ENCODE measurements at places on chromosomes 16 and 17.

DNA sequence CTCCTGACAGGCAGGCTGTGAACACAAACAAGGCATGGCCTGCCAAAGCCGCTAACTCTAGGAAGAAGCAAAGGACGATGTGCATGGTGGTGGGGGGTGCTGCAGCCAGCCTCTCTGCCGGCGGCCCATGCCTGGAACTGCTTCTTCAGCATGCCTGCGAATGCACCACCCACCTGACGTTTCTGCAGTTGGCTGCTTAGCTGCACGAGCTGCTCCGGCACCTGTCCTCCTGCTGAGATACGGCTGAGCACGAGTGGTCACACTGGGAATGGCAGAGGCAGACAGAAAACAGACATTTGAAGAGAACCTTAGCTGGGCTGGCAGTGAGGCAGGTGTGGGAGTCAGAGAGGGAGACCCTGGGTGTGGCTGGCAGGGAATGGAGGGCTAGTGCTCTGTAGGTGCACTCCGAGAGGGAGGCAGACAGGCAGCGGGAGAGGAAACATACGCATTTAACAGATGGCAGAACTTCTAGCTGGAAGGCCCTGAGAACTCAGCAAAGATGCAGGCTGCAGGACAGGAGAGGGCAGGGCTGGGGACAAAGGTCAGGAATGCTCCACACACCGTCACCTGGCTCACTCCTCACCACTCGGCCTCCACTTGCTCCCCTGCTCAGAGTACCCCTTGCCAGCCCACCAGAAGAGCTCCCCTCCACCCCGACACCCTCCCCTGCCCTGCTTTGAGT is 5.2 kb downstream of the FLCN start:
- no peak for DNase-seq

DNA sequence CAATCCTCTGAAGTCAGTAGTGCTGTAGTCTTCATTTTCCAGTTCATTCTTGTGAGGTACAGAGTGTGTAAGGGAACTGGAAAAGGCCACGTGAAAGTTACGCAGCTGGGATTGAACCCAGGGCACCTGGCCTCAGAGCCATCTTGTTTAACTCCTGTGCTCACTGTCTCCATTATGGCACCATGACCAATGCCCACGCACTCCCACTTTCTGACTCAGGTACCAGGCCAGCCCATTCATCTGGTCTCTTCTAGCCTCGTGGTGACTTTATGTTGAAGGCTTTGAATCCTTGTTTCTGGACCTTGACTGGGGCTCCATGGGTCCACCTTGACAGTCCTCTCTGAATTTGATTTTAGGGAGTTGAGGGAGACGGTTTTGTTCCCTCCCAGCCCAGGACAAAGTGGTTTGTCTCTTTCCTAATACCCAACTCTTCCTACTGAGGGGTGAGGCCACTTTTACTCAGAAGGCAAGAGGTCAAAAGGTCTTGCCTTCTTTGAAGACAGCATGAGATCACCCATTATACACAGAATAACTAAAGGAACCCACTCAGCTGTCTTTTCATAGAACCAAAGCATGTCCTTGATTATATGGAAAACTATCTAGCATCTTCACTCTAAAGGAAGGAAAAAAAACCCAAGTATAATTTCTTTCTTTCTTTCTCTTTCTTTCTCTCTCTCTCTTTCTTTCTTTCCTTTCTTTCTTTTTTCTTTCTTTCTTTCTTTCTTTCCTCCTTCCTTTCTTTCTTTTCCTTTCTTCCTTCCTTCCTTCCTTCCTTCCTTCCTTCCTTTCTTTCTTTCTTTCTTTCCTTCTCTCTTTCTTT is 50.0 kb downstream of the OTOA start:
- DNase-seq, result no peak

GRCh38 chr17:14304222-14304772 is 3.4 kb downstream of the HS3ST3B1 start:
- DNase-seq, result no peak

- DNase-seq, result no peak
Observed at GRCh38 chr16:12245921-12246720, 269.6 kb downstream of the SNX29 start.

DNA sequence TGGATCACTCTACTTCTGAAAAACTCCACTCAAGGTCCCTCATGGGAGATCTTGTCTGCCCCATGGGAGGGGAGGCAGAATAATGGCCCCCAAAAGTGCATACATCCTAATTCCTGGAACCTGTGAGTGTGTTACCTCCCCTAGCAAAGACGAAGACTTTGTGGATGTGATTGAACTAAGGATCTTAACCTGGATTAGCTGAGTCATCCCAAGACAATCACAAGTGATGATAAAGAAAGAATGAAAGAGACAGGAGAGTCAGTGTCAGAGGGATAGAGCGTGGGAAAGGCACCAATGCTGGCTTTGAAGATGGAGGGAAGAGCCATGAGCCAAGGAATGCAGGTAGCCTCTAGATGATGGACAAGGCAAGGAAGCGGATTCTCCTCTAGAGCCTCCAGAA is 374.7 kb upstream of the DYNLRB2 start:
- DNase-seq, result no peak

GRCh38 chr16:6105115-6105514 is 1007.5 kb upstream of the EEF2KMT start:
- no peak for DNase-seq

GRCh38 chr16:89690392-89690901 is 4.0 kb downstream of the CDK10 start:
- DNase-seq, result no peak

GRCh38 chr16:12043953-12044352 is 67.4 kb downstream of the SNX29 start:
- DNase-seq, result no peak

DNA sequence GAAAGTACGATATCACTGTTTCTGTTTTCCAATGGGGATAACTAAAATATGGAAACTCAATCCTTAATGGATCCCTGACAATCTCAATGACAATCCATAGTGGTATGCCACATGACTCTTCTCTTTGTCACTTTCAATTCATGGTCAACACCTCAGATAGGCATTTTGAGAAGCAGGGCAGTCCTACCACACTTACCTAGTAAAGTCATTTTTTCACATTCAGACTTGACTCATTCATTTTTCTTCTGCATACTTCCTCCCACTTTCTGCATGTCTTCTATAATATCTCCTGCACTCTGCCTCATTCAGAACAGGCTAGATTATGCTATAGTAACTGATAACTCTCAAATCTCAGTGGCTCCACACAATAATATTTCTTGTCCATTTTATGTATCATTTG is 117.5 kb downstream of the FTO start:
- no peak for DNase-seq

- DNase-seq, result peak; percentile 4
Observed at GRCh38 chr16:84884596-84885341, 65.0 kb downstream of the CRISPLD2 start.

GRCh38 chr17:63694950-63695773 is 4.8 kb downstream of the LIMD2 start:
- no peak for DNase-seq

DNA sequence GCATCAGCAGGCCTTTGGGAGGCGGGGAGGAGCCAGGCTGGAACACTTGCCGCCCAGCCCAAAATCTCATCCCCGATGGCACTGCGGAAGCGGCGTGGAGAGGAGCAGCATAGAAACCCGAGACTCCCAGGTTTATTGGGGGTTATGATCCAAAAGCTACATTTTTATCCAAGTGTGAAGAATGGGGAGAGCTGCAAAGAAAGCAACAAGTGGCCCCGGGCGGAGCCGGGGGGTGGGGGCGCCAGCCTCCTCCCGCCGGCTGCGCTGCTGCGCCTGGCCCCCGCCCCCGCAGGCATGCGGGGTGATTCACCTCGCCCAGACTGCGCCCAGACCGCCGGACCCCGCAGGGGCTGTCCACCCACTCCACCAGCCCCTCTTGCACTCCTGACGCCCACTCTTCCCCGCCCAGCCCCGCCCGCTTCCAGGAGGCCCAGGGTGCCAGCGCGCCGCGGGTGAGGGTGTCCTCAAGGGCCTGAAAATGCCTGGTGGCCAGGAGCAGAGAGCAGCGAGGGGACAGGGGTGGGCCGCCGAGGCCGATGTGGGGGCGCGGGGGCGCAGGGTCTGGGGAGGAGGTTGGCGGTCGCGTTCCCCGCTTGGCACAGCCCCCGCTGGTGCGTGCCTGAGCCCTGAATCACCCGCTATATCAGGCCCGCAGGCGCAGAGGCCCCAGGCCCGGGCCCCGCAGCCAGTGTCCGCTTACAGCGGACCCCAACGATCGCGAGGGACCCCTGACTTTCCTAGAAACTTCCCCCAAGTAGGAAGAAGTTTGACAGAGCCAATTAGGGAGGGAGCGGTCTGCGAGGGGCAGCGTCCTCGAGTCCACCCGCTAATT is 1.3 kb downstream of the CAVIN1 start:
- DNase-seq, result peak; percentile 24

GRCh38 chr17:12743046-12743445 is 46.3 kb upstream of the ARHGAP44 start:
- no peak for DNase-seq

- DNase-seq, result no peak
Observed at GRCh38 chr16:68368301-68368888, 57.6 kb downstream of the PRMT7 start.

DNA sequence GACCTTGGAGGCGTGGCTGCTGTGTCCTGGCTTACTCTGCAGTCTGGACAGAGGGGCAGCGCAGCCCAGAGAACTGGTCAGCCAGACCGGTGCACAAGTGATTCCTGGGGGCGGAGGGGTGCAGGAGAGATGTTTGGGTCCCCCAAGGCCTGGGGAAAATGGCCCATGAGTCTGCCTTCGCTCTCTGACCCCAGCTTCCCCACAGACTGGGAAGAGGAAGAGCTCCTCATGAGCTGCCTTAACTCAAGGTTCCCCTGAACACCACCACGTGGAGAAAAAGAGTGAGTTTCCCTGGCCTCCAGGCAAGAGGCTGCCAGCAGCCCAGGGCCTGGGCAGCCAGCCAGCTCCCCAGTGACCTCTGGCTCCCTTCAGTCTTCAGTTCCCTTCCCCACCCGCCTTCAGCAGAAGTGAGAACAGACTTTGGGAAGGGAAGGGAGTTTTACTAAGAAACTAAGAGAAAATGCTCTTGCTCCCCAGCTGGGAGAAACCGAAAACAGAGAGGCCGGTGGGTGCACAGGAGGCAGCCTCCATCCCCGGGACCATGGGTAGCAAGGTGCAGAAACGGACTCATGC is 2.0 kb upstream of the C17orf99 start:
- no peak for DNase-seq

- DNase-seq, result no peak
Observed at GRCh38 chr17:77422748-77423113, 282.0 kb downstream of the SEC14L1 start.

DNA sequence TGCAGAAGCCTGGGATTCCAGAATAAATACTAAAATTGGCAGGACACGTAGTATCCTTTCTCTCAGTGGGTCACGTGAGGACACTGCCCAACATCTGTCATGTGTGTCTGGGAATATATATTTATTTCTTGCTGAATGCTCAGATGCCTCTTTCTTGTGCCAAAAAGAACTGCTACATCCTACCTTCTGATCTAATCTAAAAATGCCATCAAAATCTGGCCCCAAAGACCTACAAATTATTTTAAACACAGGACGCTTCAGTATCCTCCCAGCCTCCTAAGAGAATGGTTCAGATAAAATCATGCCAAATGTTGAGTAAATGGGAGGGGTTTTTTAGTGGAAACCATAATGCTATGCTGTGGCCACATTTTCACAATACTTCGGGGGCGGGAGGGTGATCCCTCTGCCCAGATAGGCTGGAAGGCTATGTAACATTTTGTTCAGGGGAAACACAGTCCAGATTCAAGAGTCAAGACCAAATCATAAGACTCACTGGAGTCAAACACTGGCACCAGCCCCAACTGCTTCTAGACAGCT is 22.9 kb upstream of the CORO6 start:
- no peak for DNase-seq

GRCh38 chr17:77153472-77153871 is 12.7 kb downstream of the SEC14L1 start:
- no peak for DNase-seq

GRCh38 chr17:40345161-40345993 is 19.2 kb downstream of the GJD3 start:
- DNase-seq, result peak; percentile 45

- no peak for DNase-seq
Observed at GRCh38 chr17:285751-286422, 66.7 kb downstream of the RPH3AL start.

- DNase-seq, result no peak
Observed at GRCh38 chr17:67125924-67126323, 81.6 kb downstream of the CACNG1 start.

DNA sequence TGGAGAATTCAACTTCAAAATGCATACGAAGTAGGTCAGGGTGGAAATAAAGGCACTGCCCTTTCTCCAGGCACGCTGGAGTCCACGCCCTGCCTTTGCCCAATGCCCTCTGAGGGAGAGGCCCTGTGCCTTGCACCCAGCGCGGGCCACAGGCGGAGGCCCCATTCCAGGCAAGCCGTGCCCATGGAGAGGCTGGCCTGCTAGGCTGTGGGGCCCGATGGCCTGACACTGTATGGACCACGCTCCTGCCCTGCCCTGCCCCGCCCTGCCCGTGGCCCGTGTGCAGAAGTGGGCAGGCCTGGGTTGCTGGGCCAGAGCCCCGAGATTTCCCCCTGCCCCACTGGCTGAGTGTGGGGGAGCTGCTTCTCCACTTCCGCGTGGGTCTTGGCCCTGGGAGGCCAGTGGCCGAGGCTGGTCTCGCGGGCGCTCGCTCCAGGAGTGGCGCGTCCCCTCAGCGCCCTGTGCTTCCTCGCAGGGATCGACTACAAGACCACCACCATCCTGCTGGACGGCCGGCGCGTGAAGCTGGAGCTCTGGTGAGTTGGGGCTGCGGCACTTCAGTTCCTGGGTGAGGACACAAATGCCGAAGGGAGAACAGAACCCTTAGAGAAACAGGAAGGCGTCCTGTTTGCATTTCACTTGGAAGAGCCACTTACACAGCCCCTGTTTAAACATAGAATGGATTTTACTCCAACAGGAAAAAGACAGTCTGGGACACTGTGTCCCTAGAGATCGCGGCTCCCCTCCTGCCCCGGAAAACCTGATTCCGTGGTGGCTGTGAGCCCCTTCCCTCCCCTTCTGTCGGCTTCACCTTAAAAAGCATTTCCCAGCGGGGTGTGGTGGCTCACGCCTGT is 13.8 kb upstream of the WFIKKN1 start:
- DNase-seq, result no peak

- no peak for DNase-seq
Observed at GRCh38 chr16:52547004-52547833, at the start of gene TOX3. Gene TOX3, minus strand, starts transcription at chr16:52547143. Its CDS starts 420 bp downstream, at chr16:52546723.

- DNase-seq, result no peak
Observed at GRCh38 chr16:86581458-86581857, 3.1 kb downstream of the FOXL1 start.

DNA sequence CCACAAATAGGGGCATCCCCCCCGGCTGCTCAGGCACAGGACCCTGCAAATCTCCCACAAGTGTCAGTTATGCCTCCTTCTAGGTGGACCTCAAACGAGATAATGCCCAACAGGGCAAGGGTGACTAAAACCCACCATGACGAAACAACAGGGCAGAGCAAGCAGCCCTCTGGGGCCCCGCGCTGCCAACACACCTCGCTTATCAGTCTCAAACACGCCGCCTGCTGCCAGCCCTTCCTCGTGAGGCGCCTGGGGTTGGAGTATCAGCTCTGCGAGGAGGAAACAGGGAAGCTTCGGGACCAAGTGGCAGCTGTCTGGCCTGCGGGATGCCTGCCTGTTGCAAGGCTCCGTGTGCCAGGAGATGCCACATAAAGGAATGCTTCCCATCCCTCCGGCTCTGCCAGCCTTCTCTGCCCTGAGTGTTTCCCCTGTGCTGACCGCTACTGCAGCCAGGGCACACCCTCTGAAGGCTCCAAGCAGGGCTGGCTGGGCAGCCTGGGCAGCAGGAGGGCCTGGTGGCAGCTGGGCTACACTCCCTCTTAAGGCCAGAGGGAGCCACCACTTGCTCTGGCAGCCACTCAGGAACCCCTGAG is 2.5 kb downstream of the SMIM5 start:
- DNase-seq, result no peak

Measured in stimulated activated CD4-positive, alpha-beta T cell treated with anti-CD3 and anti-CD28 coated beads, Interleukin-2, amount 100 ng/mL, for 24 hours (primary cell).